ENCODE measurements at places on chromosomes 4 and X.

DNA sequence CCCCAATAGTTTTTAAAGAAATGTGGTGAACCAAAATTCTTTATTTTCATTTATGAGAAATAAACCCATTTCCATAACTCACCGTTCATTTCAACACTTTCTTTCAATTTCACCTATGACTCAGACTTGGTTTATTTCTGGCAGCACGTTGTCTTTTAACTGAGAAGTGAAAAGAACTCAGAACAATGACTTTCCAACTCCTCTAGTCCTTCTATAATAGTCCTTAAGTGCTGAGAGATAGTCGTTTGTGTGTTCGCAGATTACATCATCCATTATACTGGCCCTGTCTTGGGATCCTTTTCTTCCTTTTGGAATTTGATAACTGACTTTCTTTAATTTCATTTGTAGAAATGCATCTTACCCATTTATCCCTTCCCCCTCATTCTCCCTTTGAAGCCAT is 113.6 kb downstream of the GLUD2 start:
- DNase-seq = no peak

DNA sequence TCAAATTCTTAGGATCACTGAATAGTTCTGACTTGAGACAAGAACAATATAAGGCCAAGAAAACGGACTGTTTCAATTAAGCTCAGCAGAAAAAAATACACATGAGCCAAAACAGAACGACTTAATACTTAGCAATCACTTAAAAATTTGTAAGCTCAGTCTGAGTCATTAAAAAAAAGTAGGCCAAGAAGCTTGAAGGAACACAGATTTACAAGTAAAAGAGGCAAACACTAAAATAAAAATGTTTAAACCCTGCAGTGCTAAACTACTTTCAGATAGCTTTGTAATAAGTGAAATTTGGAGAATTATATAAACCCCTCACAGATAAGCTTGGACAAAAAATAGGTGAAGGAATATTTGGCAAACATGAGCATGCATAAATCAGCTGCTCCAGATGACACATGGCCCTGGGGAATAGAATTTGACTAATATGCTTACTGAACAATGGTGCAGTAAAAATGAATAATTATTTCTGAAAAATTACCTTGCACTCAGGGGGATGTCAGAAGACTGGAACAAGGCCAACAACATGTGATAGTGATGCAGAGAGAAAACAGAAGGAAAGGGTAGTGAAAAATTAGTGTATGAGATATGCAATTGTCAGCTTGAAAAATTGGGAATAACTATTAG is 49.6 kb downstream of the LNX1 start:
- no peak for DNase-seq

- no peak for DNase-seq
Measured at GRCh38 chr4:83022724-83023450, 12.1 kb upstream of the COPS4 start.

DNA sequence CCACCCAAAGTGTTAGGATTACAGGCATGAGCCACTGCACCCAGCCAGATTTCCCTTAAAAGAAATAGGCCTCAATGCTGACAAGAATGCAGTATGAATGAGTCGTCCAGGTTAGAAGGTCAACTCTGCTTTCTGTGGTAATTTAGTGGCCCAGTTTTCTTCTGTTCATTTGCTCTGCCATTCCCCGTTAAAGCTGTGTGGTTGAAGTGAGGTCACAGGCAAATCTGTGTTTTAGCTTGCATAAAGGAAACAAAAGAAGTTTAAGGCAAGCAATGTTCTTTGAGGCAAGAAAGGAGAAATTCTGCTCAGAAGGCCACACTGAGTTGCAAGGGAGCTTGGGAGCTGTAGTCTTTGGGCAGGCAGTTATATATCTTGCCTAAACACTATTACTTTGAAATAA is 176.8 kb downstream of the LARP7 start:
- DNase-seq = no peak

DNA sequence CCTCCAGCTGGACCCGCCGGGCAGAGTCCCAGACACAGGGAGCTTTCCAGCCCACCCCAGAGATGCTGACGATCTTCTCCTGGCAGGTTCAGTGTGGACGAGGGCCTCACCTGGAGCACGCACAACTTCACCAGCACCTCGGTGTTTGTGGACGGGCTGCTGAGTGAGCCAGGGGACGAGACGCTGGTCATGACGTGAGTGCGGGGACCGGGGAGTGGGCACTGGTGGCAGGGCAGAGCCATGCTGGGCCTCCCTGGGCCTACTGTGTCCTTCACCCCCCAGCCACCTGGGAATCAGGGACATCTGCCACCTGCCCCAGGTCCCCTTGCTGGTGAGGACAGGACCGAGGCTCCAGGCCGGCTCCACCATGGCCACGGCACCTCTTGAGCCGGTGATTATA is 235.6 kb downstream of the AFAP1 start:
- DNase-seq = no peak

- no peak for DNase-seq
Measured at GRCh38 chrX:67614423-67614822, 70.6 kb downstream of the AR start.

DNA sequence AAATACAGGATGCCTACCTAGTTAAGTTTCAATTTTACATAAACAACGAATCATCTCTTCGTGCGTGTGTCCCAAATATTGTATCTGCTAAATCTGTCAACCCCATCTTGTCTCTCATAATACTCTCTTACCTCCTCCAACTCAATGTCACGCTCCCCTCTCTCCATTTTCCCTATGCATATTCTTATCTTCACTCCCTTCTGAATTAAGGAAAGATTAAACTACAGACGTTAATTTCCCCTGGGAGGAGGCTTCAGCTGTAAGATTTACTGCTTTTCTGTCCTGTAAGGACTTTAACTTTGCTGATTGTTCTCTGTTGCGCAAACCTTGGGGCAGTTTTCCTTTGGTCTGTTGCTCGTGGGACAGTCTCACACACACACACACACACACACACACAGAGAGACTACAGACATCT is 455 bp upstream of the ABCB7 start:
- DNase-seq = no peak

- no peak for DNase-seq
Measured at GRCh38 chrX:140733766-140734342, 24.3 kb downstream of the LINC00632 start.

- DNase-seq = no peak
Measured at GRCh38 chr4:3168029-3168428, 80.9 kb upstream of the MSANTD1 start.

DNA sequence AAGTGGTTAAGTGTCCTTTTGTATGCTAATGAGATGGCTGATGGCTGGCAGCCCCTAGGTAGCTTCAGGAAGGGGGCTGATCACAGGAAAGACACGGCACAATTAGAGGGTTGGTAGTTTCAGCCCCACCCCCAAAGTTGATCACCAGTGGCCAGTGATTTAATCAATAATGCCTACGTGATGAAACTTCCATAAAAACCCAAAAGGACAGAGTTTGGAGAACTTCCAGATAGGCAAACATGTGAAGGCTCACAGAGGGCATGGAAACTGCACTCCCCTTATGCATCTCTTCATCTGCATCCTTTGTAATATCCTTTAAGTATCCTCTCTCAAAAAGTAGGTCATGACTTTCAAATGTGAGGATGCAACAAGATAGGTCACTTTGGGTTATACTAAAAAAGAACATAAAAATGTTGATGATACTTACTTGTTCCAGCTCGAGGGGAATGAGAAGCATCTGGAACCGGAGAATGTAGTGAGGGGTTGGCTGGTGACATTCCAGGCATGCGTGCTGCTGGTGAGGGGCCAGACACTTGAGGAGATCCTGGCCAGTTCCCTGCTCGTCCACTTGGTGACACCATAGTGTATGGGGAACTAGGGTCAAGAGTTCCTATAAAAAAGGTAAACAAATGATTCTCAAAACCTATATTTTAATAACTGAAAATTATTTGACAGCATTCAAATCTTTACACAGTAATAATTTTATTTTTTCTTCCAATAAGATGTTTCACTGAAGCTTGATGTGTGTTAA is 16.7 kb upstream of the CXorf38 start:
- DNase-seq = no peak

GRCh38 chr4:181661923-181662322 is 581.3 kb upstream of the TENM3 start:
- DNase-seq = no peak

DNA sequence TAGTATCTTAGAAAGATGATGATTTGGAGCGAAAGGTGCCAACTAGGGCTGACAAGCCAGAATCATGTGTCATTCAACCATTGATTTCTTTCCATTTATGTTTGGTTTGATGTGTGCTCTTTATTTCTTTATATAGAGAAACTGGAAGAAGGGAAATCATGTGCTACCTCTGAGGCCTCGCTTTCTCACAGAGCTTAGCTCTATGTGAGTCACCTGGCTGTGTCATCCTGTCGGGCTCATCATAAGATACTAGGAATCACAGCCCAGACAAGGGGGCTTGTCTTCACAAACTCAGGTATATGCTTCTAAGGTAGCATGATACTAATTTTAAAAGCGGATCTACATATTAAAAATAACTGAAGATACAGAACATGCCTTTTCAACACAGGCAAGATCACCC is 81.7 kb upstream of the GPM6B start:
- no peak for DNase-seq

GRCh38 chr4:26978387-26979053 is 117.9 kb downstream of the STIM2 start:
- no peak for DNase-seq

- DNase-seq = no peak
Measured at GRCh38 chrX:155231163-155231562, 14.9 kb downstream of the VBP1 start.

DNA sequence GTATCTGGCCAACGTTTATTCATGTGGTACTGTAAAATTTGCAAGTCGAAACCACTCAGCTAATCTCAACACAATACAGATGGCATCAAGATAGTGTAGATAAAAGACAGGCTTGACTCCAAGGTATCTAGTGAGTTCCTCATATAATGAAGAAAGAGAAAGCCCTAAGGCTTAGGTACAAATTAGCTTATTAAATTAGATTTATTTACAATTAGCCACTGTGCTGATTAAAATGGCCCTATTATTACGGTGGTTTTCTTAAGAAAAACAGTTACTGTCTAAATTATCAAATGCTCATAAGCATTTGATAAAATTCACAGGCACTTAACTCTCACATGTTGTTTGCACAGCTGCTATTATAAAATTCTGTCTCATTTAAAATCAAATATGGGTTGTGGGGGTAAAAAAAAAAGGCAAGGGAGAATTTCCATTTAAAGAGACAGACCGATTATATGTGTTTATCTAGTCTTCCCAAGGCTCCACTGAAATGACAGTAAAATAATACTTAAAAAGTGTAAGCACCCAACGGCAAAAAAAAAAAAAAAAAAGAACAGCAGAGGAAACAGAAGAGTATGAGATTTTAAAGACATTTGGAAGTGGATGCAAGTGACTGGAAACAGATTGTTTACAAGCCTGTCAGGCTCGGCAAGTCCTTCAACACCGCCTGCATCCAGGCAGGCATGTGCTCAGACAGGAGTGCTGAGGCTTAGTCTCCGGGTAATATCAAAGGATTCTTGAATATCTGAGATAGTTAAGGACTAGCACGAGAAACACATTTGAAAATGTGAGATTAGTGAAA is 55.1 kb downstream of the FAM13A start:
- DNase-seq = peak; percentile 76

- DNase-seq = no peak
Measured at GRCh38 chr4:177879851-177880250, 437.6 kb upstream of the AGA start.

DNA sequence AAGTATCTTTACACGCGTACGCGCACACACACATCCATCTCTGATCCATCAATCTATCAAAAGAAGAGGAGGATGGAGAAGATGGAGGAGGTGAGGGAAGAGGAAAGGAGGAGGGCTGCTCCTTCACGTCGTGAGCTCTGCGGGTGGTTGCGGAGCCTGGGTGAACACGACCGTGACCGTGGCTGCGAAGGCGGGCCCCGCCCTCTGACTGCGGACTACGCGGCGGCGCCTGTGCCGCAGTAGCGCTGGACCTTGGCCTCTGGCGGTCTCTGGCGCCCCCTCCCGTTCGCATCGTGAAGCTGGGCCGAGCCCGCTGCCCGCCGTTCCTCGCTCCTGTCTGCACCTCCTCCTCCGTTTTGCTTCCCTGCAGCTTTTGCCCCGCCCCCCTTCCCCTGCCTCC is 37.7 kb upstream of the ARAF start:
- peak; percentile 54 for DNase-seq

GRCh38 chrX:20311505-20311904 is 44.8 kb upstream of the RPS6KA3 start:
- no peak for DNase-seq

DNA sequence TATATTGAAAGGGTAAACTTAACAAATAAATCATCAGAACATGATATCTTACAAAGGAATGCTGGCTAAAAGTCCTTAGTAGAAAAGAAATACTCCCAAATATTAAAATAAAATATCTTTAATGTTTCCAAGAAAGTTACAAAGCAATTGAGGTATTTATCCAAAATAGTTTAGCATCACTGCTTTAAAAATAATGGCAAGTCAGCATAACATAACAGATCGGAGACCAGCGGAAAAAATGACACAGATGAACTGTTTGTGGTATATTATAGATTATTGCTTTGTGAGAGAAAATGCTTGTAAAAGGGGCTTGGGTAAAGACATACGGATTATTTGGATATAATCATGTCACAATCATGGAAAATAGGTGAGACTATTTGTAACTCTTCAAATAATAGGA is 168.5 kb upstream of the TEX13C start:
- no peak for DNase-seq

GRCh38 chrX:108312011-108312410 is 126.2 kb downstream of the COL4A6 start:
- no peak for DNase-seq

DNA sequence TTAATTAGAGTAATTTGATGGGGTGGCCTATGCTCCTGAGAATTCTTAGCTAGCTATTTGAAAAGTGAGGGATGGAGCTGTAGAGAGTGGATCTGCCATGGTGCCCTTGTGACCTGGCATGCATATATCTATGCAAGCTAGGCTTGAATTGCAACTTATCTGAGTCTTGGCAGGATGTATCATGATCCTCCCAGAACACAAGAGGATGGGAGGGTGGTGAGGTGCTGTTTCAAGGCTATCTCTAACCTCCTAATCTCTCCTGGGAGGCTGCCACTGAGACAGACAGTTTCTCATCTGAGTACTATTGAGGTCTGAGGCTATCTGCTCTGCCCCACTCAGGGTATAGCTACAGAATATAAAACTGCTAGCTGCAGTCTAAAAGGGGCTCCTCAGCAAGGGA is 56.6 kb downstream of the BRCC3 start:
- DNase-seq = no peak

- no peak for DNase-seq
Measured at GRCh38 chr4:89759426-89759825, 77.5 kb downstream of the SNCA start.

DNA sequence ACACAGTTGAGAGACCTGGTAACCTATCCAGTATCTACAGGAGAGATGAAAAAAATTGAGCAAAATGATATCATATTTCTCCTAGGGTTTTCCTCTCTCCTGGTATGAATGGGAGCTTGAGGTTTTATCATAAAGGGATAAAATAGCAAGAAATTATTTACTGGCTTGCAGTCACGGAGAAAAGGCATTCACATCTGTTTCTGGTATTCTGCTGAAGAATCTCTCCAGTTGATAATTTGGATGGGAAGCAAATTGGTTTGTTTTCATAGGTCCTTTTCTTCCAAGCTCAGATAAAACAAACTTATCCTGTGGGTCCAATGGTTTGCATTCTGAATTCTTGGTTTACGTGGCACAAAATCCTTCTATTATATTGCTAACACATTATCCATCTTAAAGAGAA is 83.1 kb upstream of the GYPA start:
- no peak for DNase-seq

GRCh38 chr4:147524601-147525000 is 43.7 kb downstream of the EDNRA start:
- DNase-seq = no peak

Data from NCI-H187 (cell line).